GM13976 (cell line): ENCODE measurements at places on chromosomes 12 and 14.
A peak's percentile ranks its signal among the peaks of the same experiment; 100 is the strongest.

DNA sequence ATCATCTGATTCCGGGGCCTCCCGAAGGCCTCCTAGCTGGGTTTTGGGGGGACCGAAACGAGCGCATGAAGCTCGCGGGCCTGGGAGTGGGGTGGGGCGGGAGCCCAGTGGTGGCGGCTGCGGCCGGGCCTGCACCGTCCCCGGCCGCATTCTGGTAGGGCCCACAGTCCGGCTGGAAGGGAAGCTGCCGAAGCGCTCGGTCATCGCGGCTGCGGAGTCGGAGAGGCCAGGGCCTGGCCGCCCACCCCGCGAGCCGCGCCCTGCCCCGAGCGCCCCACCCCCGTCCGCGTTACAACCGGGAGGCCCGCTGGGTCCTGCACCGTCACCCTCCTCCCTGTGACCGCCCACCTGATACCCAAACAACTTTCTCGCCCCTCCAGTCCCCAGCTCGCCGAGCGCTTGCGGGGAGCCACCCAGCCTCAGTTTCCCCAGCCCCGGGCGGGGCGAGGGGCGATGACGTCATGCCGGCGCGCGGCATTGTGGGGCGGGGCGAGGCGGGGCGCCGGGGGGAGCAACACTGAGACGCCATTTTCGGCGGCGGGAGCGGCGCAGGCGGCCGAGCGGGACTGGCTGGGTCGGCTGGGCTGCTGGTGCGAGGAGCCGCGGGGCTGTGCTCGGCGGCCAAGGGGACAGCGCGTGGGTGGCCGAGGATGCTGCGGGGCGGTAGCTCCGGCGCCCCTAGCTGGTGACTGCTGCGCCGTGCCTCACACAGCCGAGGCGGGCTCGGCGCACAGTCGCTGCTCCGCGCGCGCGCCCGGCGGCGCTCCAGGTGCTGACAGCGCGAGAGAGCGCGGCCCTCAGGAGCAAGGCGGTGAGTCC lies at the start of gene KLC1:
TSS of gene KLC1 (plus strand) at position 528 of the 819 bp plus-strand sequence. CDS start 25,354 bp downstream, outside the sequence.
- DNase-seq, result peak; percentile 95

- no peak for DNase-seq
Observed at GRCh38 chr14:32744811-32745445, 193.8 kb upstream of the NPAS3 start.

- DNase-seq, result no peak
Observed at GRCh38 chr12:94819011-94819410, 168.7 kb upstream of the TMCC3 start.

- DNase-seq, result peak; percentile 61
Observed at GRCh38 chr12:62632411-62632918, 165.8 kb downstream of the MON2 start.

DNA sequence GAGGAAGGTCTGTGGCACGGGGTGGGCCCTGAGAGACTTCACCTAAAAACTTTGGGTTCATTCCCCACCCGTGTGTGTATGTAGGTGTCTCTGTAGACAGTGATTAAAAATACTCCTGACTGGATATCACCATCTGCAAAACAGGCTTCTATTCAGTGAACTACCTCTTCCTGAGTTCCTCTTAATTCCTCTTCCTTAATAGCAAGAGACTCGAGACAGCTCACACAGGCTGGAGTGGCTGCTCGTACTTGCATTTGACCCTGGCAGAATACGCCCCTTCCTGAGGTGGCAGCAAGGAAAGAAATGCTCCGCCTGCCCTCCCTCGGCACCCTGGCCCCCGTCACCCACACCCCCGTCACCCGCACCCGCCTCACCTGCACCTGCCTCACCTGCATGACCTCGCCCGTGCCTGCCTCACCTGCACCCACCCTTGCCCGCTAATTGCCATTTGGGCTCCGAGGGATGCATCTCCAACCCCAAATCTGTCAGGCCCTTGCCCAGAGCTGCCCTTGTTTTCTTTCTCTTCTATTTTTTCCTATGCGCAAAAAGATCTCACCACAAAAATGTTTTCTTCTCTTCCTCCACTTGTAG lies 90.0 kb downstream of the FBXL14 start:
- DNase-seq, result no peak
